ENCODE measurements at places on chromosomes 5 and 9. TPM values are rescaled to one million over a fixed set of nuclear protein-coding genes. Genes with fewer than 3 reads are reported as not detected.

KIF3A gene
- 2.4 TPM for polyA plus RNA-seq

TRPM6 gene
- polyA plus RNA-seq = 0.15 TPM

SOHLH1 gene
- polyA plus RNA-seq = 0.10 TPM

LMX1B gene
- polyA plus RNA-seq = not detected

SOX30 gene
- 0.11 TPM for polyA plus RNA-seq

DNA sequence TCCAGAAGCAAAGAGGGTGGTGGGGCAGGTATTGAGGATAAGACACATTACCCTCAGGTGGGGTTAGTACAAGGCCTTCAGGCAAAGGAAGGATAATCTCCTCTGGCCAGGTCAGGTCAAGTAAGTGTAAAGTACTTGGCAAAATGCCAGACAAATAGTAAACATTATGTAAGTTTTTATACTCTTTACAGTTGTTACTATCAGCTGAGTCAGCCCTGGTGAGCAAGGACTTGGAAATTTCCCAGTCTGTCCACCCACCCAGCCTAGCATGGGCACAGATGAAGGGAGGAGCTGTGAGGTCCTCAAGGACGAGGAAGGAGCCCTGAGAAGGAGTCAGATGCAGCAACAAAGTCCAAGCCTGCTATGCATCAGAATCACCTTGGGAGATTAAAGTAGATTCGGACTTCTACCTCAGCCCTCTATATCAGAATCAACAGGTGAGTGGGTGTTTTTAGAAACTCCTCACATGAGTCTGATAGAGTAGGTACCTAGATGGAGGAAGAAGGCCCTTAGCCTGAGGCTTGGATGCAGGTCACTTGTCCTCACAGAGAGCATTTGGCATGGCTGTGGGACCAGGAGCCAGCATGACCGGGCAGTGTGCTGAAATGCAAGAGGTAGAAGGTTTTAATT is 50.2 kb upstream of the BARX1 start:
- DNase-seq = no peak

DNA sequence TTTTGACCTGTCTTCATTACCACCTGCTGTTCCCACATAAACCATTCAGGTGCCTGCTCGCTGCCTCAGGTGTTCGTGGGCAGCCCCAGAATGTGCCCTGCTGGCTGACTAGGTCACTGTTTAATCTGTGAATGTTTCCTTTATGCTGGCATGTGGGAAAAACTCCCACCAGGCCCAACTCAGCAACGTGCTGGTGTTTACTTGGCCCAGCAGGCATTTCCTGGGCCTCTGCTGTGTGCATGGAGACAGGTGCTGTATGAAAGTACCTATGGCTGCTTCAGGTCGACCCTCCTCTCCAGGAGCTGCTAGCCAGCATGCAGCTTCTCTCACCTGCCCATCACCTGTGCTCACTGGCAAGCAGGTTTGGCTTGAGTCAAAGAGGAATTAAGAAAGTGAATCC is 65.8 kb downstream of the RAD23B start:
- no peak for DNase-seq

DNA sequence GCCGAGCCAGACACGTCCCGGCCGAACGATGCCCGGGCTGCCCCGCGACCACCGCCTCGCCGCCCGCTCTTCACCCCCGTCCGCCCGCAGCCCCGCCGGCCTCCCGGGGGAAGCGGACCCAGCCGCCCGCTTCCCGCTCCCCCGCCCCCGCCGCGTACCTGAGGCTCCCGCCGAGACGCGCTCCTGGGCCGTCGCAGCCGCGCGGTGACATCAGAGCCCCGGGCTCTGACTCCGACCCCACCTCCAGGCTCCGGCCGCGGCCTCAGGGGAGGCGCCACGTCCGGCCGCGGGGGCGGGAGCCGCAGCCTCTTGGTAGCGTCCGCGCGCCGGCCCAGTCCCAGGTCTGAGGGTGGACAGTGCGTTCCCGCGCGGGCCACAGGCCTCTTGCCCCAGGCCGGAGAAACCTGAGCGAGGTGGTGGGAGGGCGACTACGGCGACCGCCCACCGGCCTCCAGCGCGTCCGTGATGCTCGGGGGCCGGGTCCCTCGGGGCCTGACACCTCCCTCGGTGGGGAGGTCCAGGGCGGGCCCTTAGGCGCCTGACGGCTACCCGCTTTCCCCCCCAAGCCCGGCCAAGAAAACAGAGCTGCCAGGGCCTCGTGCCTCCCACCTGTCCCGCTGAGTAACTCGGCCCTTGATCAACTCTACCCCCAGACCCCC is at the start of gene SHROOM1:
TSS of gene SHROOM1 (minus strand) at position 212 of the 659 bp plus-strand sequence. CDS start 4,507 bp downstream, outside the sequence.
- peak; percentile 80 for DNase-seq

DNA sequence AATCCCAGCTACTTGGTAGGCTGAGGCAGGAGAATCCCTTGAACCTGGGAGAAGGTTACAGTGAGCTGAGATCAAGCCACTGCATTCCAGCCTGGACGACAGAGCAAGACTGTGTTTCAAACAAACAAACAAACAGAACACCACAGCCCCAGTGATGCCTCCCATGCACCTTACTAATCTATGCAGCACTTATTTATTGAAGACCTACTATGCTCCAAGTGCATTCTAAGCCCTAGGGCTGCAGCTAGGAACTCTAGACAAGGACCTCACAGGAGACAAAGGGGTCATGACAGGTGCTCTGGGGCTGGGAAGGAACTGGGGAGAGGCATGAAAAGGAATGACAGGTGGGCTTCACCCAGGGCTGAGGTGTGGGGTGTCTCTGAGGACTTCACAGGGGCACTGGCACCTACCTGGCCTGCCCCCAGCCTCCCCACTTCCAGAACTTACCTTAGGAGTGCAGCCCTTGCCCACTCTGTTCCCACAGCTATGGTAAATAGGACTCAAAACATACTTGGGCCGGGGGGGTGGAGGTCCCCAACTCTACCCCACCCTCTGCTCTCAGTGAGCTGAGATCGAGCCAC is 69.4 kb downstream of the C9orf50 start:
- no peak for DNase-seq

GRCh38 chr9:98342098-98342819 is 86.8 kb upstream of the TBC1D2 start:
- no peak for DNase-seq

DNA sequence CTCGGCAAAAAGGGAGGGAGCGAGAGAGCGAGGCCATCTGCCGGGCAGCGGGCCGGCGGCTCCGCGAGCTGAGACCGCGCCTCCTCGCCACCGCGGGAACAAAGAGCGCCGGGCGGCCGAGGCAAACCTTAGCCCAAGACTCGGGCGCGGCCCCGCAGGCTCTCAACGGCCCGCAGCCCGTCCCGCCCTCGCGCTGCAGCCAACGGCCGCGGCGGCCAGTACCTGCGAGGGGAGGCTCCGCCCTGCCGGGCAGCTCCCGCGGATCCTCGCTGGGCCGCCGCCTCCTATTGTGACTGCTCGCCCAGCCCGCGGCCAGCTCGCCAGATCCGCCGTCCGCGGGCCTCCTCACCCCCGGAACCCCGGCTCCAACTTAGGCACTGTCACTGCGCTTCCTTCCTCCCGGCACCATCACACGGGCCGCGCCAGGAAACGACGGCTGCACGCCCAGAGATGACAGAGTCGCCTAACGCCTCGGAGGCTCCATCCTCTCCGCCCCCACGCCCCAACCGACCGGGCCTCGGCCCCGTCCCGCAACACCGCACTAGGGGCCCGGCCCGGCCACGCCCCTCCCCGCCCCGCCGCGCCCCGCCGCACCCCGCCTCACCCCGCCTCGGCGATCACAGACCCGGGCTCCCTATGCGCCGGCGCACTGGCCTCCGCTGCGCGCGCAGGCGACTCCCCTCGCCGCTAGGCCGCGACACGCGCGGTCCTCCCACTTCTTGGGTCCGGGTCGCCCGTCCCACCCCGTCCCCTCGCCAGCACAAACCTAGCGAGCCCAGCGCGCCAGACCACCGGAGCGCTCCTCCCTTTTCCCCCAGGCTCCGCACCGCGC is 479 bp upstream of the RNF38 start:
- DNase-seq = peak; percentile 97

DNA sequence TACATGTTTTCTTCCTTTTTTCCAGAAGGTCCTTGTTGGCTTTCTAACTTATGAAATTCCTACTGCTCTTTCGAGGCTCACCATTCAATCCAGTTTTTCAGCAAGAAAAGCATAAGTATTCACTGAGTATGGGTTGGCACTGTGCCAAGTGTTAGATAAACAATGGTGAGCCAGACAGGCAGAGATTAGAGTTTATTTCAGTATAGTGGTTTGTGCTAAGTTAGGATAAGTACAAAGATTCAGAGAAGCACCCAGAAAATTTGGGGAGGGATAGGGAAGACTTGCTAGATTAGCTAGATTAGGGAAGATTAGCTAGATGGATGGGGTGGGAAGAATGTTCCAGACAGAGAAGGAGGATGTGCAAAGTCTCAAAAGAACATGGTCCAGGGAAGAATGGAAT is 122.9 kb downstream of the OXCT1 start:
- DNase-seq = no peak

- no peak for DNase-seq
Observed at GRCh38 chr5:160641405-160641804, 210.6 kb downstream of the ATP10B start.

DNA sequence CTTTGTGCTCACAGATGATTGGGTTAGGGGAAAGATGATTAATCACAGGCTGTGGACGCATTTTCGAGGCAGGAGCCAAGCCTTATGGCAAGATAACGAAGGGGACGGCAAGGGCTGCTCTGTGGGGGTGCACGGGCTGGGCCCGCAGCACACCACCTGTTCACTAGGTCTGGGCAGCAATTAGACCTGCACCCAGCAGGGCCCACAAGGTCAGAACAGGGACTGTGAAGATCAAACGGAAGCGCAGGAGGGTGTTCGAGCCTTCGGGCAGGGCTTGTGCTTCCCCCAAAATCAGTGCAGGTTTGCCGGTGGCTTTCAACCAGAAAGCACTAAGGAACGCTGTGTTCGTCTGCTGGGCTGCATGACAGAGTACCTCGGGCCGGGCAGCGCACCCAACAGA is 73.7 kb downstream of the UBE2QL1 start:
- no peak for DNase-seq

- DNase-seq = no peak
Observed at GRCh38 chr5:122924203-122924602, 78.8 kb downstream of the SNX24 start.

- no peak for DNase-seq
Observed at GRCh38 chr5:177471610-177472356, 1.7 kb downstream of the DBN1 start.

DNA sequence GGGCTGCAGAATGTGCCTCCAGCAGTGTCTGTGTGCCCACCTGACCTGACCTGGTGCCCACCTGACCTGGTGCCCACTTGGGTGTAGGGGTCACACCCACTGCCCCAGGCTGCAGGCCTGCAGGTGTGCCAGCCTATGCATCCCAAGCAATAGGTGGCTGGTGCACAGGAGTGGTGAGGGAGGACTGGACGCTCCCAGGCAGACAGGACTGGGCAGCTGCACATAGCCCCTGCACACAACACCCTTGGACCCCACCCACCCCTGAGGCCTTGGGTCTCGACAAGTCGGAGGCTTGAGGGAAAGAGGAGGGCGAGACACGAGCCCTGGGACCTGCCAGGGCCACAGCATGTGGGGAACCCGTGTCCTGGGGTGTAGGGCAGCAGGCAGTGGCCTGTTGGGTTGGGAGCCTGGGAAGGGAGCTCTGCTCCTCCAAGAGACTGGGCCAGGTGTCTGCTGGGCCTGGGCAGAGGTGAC is 10.8 kb upstream of the NRARP start:
- peak; percentile 68 for DNase-seq

DNA sequence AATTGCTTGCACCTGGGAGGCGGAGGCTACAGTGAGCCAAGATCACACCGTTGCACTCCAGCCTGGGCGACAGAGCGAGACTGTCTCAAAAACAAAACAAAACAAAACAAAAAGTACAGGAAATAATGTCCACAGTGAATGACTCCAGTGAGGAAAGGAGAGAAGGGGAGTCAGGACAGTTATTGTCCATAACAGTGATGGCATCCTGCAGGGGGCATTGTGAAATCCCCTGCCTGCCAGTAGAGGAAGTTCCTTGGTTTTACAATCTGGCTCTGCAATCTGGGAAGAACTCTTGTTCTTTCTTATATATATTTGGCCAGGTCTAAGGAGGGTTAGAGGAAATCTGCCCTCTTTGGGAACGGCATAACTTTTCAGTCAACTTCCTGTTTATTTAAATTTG is 8.2 kb downstream of the SH3GL2 start:
- no peak for DNase-seq

DNA sequence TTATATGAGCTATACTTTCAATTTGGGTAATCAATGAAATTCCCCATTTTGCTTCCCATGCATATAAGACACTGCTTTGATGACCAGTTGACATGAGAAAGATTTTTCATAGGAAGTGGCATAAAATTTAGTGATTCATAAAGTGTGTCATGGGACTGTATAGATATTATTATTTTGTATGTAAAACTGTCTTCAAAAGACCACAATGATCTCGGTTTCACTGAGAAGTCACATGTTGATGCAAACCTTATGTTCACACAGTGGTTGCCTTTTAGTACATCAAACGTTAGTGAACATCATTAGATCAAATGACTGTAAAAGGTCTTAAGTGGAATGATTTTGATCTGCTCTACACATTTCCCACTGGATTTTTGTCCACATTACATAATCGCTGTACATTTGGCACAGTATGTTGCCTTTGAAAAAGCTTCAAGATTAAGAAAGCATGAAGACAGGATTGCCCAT is 349.2 kb upstream of the MEF2C start:
- DNase-seq = no peak

DNA sequence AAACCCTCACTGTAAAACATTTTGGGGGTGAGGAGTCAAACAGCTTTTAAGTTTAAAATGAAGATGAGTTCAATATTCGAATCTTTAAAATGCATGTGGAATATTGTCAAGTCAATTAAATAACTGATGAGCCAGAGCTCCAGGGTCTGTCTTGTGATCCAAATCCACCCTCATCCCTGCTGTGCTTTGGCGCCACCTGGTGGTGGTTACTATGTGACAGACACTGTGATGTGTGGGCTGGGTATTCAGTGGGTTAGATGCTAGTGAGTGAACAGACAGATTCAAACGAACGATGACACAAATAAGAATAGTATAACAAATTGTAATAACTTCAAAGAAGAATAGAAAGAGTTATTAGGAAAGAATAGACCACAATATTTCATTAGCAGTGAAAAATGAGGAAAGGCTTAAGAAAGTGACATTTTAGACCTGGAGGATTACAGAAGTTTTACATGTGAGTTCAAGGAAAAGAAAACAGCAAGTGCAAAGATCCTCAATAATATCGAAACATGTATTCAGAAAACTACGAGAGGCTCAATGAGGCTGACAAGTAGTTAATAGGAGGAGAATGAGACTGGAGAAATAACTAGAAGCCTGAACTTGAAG is 51.4 kb upstream of the CHSY3 start:
- peak; percentile 89 for DNase-seq

- no peak for DNase-seq
Observed at GRCh38 chr9:104386425-104387069, 117.5 kb upstream of the OR13F1 start.

DNA sequence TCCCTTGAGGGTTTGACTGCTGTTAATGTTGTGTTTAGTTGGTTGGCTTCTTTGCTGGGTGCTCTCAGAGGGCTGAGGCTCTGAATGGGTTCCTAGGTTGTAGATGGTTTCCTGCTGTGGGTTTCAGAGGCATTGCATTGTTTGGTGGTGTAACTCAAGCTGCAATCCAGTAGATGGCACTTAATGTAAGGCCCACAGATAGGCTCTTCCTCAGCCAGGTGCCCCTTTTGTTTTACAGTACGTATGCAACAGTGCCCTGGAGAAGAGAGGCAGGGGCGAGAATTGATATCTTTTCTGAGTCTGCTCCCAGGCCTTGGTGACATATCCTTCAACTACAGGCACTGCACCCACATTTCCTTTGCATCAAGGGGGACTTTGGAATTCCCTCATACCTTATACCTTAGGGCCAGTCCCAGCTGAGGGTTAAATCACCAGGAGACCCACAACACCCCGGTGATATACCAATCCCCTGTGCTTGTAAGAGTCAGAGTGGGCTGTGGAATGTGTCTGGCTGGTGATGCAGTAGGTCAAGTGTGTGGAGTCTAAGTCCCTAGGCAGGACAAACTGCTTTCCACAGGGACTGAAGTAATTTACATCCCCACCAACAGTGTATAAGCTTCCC is 7.0 kb upstream of the UGT3A2 start:
- DNase-seq = no peak
